ENCODE measurements at places on chromosomes 2 and 18.

DNA sequence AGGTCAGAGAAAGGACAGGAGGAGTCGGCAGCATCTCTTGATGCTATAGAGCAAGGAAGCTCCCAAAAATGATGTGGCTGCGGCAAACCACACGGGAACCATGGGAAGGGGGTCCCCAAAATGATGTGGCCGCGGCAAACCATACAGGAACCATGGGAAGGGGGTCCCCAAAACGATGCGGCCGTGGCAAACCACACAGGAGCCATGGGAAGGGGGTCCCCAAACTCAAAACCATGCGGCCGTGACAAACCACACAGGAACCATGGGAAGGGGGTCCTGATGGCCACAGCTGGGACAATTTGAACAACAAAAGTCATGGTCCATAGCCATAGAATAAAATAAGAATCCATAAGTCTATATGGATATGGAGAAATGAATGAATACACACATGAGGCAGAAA, 58.4 kb upstream of the GLI2 start:
- no peak for DNase-seq

DNA sequence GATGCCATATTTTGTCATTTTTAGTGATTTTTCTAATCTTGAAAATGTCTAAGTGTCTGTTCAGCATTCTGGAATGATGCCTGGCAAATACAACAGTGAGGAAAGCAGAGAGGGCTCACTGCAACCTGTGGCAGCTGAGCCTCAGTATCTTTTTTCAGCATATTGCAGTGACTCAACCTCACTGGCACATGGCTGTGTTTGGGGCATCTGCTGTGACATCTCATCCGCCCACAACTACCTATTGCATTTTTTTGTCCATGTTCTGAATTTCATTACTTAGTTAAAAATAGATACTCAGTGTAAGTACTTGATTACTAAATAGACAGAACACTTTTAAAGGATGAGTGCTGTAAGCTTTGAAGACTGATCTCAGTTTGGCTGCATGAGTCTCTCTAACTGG, 10.7 kb downstream of the BABAM2 start:
- DNase-seq = peak; percentile 7

DNA sequence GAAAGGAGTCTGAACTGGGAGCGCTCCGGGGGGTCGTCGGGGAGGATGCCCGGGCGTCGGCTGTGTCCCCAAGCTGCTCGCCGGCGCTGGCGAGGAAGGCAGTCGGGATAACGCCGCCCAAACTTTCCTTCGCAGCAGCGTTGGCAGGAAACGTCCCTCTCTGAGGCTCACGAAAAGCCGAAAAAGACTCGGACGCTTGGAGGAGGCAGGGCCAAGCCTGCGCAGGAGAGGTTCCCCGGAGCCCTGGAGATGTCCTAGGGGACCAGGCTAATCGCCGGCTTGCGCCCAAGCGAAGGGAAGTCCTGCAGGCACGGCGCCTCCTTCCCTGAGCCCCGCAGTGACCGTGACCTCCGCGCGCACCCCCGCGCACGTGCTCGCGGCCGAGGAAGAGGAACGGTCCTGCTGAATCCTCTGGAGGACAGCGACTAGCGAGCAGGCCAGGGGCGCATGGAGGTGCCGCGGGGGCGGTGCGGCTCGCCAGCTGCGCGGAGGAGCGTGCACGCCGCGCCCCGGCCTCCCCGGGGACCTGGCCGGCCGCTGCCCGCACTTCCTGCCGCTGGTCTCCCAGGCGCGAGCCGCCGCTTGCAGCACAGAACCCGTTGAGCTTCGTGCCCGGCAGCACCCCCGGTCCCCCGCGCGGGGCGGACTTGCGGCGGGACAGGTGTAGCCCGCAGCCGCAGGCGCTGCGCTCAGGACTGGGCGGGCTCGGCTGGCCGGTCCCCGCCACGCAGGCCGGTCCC, at the start of gene SH3RF3:
TSS of gene SH3RF3 (plus strand) at position 590 of the 740 bp plus-strand sequence.
- DNase-seq = peak; percentile 46

DNA sequence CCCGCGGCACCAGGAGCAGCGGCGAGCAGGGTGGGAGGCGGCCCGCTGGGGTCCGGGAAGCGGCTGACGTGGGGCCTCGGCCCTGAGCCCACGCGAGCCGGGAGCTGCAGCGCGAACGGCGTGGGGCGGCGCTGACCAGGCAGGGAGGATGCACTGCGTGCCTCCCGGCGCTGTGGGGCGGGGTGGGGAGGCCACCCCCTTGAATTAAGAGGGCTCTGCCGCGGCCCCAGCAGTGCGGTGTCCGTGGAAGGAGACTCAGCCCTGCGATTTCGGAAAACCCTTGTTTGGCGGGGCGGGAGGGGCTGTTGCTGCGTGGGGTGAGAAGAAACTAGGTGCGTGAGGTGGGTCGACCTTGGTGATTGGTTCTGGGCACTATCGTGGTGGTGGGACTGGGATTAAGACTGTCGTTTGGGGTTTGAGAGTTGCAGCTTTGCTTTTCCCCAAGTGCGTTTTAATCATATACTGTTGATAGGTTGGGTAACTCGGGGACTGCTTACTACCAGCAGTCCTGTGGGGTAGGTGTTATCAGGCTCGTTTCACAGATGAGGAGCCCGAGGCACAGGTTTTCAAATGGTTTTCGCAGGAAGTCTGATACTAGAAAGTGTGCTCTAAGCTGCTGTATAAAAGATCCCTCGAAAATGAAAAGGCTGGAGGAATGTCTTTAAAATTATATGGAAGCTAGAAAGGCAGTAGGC, 722 bp downstream of the ACSL3 start:
- peak; percentile 41 for DNase-seq

GRCh38 chr2:121102941-121103340, 182.1 kb downstream of the TFCP2L1 start:
- no peak for DNase-seq

DNA sequence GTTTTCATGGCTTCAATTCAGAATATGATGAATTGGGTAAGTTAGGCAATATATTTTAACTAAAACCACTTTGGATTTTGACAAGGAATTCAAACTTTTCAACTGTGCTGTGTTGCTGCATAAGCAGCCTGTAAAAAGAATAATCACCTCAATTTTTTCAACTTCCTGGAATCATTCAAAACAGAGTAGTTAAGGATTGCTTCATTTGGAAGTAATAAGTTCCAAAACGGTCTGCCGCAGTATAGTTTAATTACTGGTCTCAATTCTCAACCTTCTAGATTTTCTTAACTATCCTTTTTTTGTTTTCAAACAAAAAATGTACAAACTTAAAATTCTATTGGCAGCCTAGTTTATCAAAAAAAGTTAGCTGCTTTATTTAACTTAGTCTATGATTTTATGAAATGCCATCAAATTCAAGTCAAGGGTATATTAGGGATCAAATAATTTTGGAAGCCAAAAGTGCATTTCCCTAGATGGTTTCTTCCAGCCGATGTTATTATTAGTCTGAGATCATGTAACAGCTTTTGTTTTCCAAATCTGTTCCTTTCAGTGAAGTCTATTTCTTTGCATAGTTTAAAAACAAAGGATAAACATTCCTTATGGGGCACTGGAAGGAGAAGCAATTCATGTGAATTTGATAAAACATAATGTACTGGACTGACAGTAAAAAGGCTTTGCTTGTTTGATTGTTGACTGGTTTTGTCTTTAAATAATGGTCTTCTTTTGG, 76.1 kb upstream of the ETAA1 start:
- DNase-seq = no peak

GRCh38 chr18:4672162-4672561, 217.1 kb upstream of the DLGAP1 start:
- DNase-seq = no peak

GRCh38 chr18:13361431-13361830, 142.9 kb downstream of the LDLRAD4 start:
- DNase-seq = no peak

GRCh38 chr2:144198116-144198515, 321.8 kb downstream of the ZEB2 start:
- DNase-seq = peak; percentile 8

DNA sequence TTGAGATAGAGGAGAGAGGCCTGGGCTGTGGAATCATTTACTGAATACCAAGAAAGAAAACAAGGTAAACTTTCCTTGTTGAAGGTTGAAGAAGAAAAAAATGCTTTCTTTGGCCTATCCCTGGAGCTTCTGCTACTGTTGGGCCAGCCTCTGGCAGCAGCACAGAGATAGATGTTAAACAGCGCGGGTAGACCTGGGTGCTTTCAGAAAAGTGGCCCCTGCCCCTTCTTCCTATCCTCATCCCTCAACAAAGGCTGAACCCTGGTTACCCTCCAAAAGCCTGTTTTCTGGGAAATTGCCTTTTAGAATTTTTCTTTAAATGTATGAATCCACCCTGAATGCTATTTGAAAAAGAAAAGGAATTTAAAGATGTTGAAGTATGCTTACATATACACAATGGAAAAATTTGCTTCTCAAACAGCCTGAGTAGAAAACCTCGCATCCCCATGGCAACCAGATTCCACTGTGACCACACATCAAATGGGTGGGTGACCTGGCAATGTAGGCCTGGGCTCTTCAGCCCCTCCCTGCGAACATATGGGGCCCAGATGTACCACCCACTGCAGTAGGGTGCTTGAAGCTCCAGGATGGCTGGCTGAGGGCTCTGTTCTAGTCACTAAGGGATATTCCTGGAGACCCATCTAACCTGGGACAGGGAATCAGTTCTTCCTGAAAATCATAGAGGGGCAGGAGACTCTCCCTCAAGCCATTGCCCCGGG, 23.4 kb upstream of the CHRNA1 start:
- DNase-seq = peak; percentile 97

DNA sequence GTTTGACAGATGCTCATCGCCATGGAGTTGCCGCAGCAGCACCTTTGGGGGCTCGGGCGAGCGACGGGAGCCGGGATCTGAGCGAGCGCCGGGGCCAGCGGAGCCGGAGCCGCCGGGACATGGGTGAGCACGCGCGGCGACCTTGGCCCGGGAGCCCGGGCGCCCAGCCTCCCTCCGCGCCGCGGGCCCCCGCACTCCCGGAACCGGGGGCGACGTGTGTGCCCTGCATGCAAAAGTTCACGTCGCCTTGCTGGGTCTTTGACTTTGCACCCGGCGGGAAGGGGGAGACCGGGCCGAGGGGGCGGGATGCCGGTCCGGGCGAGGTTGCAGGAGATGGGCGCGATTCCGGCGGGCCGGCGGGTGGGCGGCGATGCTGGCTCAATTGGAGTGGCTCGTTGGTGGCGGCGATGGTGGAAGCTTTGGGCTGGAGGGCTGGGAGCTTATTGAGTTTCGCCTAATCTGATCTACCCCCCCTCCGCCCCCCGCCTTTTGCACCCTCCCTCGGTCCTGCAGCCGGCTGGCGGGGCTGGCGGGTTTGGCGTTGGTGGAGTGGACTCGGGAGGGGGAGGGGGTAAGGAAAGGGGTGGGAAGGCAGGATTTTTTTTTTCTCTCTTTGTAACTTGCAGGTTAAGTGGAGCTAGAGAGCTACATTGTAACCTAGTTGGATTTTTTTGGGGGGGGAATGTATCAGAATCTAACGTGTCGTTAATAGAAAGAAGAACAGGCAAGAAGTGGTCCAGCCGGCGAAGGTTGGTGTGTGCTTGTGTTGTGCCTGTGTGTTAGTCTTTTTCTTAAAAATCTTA, at the start of gene SETBP1:
TSS of gene SETBP1 (plus strand) at position 616 of the 803 bp plus-strand sequence. CDS start 20,459 bp downstream, outside the sequence.
- peak; percentile 57 for DNase-seq

- DNase-seq = no peak
These were observed 181.7 kb downstream of the ATAD2B start for GRCh38 chr2:23745068-23745725.

DNA sequence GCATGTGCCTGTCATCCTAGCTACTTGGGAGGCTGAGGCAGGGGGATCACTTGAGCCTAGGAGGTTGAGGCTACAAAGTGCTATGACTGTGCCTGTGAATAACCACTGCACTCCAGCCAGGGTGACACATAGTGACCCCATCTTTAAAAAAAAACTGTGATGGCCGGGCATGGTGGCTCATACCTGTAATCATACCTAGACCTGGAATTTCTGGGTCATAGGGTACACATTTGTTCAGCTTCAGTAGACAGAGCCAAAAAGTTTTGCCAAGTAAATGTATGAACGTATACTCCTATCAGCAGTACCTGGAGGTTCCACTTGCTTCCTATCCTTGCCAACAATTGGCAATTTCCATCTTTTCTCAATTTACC, 6.4 kb upstream of the IGFBP2 start:
- DNase-seq = no peak

GRCh38 chr2:158319269-158319668, 137.3 kb downstream of the CCDC148 start:
- no peak for DNase-seq

DNA sequence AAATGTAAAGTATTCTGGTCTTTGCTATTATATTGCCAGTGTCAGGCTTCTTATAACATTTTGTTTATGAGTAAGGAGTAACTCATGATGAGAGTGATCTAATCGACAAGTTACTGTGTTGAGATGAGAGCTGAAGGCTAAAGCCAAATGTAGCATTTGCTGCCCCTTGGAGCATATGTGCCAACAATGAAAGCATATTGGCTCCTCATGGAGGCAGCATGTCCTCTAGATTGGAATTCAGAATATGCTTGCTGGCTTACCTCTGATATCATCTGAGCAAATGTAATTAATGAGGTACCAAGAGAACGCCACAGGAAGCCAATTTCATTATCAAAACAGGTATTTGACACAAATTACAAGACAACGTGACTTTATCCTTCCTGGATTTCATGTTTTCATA, 781.1 kb upstream of the FSHR start:
- no peak for DNase-seq

All from AG08395 (cell line).